Left kidney (tissue), 8 donors: ENCODE measurements at places on chromosomes 16 and 17.

- no peak for DNase-seq
Observed at GRCh38 chr16:81816793-81817210, 37.7 kb downstream of the PLCG2 start.

DNA sequence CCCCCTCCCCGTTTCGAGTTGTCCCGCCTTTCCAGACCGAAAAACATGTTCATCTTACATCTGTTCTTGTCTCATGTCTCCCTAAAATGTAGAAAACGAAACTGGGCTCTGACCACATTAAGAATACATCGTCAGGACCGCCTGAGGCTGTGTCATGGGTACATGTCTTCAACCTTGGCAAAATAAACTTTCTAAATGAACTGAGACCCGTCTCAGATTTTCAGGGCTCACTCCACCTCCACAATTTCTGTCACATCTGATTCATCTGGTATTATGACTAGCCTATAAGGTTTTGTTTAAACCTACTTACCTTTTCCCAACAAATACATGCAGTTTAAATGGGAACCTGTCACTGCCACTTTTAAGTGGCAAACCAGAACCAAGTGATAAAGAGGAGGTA, 621 bp downstream of the SDR42E1 start:
- no peak for DNase-seq

GRCh38 chr16:23294260-23294659, 7.8 kb upstream of the SCNN1B start:
- no peak for DNase-seq

- no peak for DNase-seq
Observed at GRCh38 chr17:2090210-2090641, 35.3 kb downstream of the HIC1 start.

DNA sequence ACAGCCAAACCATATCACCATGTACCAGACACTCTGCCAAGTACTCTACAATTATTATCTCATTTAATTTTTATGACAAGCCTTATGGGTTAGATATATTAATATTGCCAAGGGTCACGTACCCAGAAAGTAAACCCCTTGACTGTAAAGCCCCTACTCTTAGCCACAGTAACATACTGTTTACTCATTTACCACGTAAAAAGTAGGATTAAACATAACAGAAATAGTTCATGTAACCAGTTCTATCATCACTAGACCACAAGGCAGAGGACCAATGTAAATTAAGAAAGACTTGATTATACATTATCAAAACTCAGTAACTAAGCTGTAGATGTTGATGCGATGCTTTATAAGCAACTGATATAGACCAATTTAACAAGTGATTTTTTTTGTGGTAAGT, 101.5 kb upstream of the CNTNAP4 start:
- DNase-seq, result no peak

GRCh38 chr16:84136331-84137125, 8.4 kb downstream of the HSDL1 start:
- no peak for DNase-seq

GRCh38 chr16:84055366-84055765, 12.8 kb upstream of the SLC38A8 start:
- DNase-seq, result no peak

DNA sequence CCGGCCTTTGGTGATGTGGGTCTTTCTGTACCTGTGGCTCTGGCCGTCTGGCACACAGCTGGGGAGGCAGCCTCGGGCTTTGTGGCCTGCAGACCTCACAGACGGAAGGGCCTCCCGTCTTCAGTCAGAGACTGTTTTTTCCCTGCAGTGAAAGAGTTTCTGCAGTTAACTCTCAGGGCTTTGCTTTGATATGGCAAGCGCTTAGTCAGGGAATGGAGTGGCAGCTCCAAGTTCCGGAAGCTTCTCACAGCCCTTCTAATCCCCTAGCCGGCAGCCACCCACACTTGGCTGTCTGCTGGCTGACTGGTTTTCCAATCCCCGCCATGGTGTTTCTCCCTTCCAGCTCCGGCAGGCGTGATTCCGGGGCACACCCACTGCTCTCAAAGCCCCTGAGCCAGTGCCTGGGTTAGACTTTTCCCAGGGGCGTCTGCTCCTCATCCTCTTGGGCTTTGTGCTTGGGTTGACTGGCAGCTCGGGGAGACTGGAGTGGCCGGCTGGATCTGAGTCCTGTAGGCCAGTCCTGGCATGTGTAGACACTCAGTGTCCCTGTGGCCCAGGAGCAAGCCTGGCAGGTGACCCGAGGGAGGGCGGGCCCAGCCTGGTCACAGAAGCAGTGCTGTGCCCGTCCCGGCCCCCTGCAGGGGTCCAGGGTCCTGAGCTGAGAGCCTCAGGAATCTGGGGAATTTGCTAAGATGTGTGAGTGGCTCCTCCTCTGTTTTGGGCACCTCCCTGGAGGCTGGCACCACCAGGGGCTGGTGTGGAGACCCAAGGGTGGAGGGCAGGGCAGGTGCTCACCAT, 29.9 kb downstream of the BAIAP2 start:
- no peak for DNase-seq

- no peak for DNase-seq
Observed at GRCh38 chr17:82947051-82947991, 107.5 kb upstream of the ZNF750 start.

- no peak for DNase-seq
Observed at GRCh38 chr17:20896153-20896649, 146.6 kb downstream of the USP22 start.

GRCh38 chr17:9912121-9913099, 7.3 kb upstream of the RCVRN start:
- no peak for DNase-seq

DNA sequence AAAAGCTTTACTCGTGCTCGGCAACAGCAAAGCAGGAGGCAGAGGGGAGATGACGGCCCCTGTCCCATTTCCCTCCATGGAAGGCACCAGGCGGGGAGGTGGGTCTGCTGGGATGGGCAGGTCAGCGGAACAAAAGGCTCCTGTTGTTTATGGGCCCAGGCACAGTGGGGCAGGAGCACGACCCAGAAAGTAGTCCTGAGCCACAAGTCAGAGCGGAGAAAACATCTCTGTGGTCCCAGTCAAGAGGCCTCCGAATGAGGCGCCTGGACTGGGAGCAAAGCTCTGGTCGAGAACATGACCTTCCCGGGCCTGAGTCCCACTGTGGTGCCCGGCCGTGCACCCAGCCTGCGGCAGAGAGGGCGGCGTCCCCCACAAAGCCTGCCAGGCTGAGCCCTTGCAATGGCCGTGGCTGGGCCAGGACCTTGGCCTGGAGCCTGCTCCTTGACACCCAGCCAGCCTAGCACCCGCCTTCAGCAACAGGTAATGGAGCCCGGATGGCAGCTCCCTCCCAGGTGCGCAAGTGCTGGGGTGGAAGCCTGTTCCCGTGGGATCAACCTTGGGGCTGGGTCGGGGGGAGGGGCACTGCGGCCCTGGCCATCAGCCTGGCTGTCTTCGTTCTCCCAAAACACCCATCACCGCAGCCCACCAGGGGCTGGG, 3.6 kb downstream of the RFNG start:
- no peak for DNase-seq

DNA sequence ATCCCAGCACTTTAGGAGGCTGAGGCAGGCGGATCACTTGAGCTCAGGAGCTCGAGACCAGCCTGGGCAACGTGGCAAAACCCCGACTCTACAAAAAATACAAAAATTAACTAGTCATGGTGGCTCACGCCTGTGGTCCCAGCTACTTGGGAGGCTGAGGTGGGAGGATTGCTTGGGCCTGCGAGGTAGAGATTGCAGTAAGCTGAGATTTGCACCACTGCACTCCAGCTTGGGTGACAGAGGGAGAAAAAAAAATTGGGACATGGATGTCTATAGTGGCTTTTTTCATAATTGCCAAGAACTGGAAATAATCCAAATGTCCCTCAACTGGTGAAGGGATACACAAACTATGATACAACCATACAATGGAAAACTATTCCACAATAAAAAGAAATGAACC, 28.6 kb downstream of the OSBPL7 start:
- DNase-seq, result no peak

GRCh38 chr16:15652293-15653001, 2.4 kb downstream of the NDE1 start:
- DNase-seq, result no peak

DNA sequence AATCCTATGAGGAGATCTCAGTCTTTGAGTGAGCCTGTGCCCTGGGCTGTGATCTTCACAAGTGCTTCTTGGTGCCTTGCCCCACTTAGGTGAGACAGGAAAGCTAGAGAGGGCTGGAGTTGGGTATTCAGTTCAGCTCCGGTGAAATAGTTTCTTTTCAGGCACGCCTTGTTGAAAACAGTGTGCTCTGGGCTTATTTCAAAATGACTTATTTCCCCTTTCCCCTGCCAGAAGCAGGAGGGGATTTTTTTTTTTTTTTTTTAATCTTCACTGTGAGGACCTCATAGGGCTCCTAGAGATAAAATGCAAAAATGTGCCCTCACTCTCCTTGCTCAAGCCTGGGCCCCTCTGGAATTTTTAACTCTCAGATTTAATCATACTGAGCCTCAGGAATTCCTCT, 27.2 kb downstream of the MOSMO start:
- DNase-seq, result no peak

DNA sequence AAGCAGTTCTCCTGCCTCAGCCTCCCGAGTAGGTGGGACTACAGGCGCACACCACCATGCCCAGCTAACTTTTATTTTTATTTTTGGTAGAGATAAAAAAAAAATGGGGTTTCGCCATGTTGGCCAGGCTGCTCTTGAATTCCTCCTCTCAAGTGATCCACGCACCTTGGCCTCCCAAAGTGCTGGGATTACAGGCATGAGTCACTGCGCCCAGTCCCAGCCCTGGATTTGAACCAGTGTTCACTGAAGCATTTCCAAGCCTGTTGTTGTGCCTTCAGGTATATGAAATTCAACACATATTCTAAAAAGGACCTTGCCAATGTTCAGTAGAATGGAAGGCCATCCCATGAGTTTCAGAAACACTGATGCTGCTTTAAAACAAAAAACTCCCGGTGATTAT, 165.3 kb downstream of the SLC39A11 start:
- DNase-seq, result no peak

- no peak for DNase-seq
Observed at GRCh38 chr17:19271780-19272357, 34.7 kb downstream of the EPN2 start.

GRCh38 chr17:75776386-75777295, 8.0 kb upstream of the UNK start:
- no peak for DNase-seq

GRCh38 chr17:51745993-51746392, 412.5 kb downstream of the CA10 start:
- no peak for DNase-seq

- no peak for DNase-seq
Observed at GRCh38 chr16:85984947-85985451, 86.0 kb downstream of the IRF8 start.

GRCh38 chr16:82562183-82562683, 64.5 kb upstream of the CDH13 start:
- no peak for DNase-seq

GRCh38 chr16:962366-962765, 8.4 kb downstream of the LMF1 start:
- no peak for DNase-seq

DNA sequence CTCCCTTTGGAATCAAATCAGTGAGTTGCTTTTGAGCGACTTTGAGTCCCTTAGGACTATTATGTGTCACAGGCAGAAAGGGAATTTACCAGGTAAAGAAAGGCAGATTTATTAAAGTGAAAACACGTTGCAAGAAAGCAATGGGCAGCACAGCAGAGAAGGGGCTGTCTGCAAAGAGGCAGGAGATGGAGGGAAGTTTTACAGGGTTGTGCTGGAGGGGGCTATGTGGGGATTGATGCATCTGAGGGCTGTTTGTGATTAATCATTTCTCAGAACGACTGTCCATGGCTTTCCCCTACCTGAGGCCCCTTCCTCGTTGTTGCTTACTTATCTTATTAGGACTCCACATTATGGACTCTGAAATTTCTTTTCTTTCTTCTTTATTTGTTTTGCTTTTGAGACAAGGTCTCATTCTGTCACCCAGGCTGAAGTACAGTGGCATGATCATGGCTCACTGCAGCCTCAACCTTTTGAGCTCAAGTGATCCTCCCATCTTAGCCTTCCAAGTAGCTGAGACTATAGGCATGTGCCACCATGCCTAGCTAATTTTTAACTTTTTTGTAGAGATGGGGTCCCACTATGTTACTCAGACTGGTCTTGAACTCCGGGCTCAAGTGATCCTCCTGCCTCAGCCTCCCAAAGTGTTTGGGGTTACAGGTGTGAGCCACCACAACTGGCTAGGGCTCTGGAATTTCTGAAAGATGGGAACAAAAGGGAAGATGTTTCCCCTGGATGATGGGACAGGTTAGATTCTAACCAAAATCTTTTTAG, 5.5 kb downstream of the WWP2 start:
- DNase-seq, result no peak

DNA sequence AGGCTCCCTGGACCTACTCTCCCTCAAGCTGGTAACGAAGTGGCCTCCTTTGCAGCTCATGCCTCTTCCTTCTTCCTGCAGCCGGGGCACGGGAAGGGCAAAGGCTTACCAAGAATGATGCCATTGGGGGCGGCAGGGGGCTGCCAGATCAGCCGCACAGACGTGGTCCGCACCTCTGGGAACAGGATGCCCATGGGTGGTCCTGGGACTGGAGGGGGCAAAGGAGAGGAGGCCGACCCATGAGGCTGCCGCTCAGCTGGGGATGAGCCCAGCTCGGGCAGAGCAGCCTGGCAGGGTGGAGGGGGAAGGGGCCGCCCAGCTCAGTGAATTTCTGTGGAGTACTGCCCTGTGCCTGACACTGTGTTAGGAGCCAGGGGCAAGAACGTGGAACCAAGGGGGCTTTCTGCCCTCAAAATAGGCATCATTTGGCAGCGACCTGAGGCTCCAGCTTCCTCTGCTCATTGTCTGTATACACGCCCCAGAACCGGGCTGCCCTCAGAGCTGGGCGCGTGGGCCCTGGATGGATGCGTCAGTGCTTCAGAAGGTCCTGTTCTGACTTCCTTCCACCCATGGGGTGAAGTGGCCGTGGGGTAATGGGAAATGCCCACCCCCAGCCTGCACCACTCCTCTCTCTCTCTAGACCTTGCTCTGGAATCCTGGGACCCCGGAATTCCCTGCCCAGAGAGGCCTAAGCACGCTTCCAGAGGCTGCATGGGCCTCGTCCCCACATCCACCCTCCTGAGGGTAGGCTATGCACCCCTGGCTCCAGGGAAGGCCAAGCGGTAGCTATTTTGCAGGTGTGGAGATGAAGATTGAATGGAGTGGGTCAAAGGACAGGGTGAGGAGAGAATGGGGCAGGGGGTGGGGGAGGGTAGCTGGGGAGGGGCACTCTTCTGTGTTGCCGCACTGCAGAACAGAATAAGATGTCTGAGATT, 79.8 kb upstream of the CDC42EP4 start:
- no peak for DNase-seq

DNA sequence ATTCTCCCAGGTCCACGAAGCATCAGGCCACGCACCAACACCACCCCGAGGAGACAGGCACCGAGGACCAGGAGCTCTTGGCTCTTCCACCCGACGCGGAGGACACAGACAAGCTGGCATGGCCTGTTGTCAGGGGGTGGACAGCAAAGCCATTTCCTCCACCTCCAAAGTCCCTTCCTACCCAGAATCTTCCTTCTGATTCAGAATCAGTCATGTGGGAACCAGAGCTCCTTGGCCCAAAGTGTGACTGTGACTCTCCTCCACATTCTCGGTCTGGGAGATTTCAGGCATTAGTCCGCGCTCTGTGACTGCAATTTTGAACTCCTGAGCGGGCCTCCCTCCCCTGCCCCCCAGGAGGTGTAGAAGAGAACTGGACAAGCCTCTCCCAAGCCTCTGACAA, 9.2 kb downstream of the DNAH17 start:
- DNase-seq, result no peak
